CD4-positive, alpha-beta T cell treated with Interleukin-17A for 1 hour (primary cell): ENCODE measurements at places on chromosomes 1 and 21.

DNA sequence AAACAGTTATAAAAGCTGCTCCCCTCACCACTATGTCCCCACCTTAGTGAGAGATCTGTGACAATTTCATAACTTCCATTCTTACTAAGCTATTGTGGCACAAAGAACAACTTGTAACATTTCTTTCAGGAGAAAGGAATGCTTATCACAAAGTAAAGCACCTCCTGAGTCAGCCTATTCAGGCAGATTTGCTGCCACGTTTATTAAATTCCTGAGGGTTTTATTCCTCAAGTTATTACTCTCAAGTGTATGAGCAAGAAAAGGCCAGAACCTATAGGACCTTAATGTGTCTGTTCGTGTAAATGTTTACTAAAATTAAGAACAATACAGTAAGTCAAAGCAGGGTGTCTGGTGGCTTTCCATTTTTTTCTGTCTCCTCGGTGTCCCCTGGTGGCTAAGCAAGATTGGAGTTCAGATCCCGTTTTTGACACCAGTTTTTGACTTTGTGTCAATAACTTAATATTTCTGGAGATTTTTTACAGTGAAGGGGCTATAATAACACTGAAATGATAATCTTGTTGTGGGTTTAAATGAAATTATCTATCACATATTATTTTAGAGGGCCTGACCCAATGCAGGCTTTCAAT, 1539.6 kb downstream of the BRINP3 start:
- no peak for DNase-seq

GRCh38 chr1:28899267-28899666, 15.1 kb upstream of the EPB41 start:
- no peak for DNase-seq

- DNase-seq, result peak; percentile 27
These were observed 58.3 kb downstream of the UBE2T start for GRCh38 chr1:202283379-202283844.

- no peak for DNase-seq
These were observed 492.0 kb upstream of the RUNX1 start for GRCh38 chr21:35540950-35541638.

GRCh38 chr1:10631121-10631810, 156.5 kb downstream of the PEX14 start:
- DNase-seq, result no peak

DNA sequence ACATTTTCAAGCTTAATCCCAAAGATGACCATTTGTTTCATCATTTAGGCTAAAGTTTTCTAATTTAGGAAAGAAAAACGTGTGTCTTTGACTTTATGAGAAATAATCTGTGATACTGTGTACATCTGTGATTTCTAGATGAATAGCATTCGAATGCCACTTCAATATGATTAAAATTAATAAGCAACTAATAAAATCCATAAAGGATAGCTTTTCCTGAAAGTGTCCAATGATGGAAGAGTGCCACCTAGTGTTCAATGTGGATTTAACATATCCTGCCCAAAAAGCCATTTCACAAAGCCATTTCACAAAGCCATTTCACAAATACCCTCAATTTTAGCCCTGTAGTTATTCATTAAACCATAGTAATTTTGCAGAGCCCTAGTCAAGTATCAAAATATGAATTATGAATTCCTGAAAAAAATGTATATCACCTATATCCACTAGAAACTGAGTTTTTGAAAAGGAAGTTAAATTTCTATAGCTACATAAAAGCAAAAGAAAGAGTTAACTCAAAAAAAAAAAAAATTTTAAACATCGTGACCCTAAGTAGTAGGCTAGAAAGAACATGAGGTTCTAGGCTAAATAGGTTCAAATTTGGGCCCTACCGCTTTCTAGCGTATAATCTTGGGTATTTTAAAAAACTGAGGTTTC, 19.1 kb downstream of the NME7 start:
- DNase-seq, result peak; percentile 72

- DNase-seq, result peak; percentile 61
These were observed 19.4 kb downstream of the PLEKHO1 start for GRCh38 chr1:150168960-150169601.

DNA sequence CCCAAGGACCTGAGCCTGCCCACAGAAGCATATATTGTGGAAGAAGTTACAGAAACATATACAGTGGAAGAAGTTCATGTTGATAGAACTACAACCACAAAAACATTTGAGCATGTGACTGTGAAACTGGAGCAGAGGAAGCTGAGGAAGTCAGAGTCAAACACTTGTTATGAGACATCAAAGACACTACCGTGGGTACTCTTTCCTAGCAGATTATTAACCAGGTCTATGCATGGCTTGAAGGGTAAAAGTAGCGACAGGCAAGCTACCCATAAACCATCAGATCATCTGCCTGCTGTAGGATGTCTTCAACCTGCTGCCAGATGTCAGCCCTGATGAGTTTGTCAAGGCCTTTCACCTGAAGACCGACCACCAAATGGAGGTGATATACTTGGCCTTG, 35.8 kb downstream of the IVNS1ABP start:
- peak; percentile 63 for DNase-seq

- DNase-seq, result no peak
These were observed 430 bp downstream of the FBXO2 start for GRCh38 chr1:11653861-11654136.

- no peak for DNase-seq
These were observed 111.6 kb downstream of the SPSB1 start for GRCh38 chr1:9404117-9404914.

- no peak for DNase-seq
These were observed 50.7 kb upstream of the TRAPPC10 start for GRCh38 chr21:43961382-43961909.

DNA sequence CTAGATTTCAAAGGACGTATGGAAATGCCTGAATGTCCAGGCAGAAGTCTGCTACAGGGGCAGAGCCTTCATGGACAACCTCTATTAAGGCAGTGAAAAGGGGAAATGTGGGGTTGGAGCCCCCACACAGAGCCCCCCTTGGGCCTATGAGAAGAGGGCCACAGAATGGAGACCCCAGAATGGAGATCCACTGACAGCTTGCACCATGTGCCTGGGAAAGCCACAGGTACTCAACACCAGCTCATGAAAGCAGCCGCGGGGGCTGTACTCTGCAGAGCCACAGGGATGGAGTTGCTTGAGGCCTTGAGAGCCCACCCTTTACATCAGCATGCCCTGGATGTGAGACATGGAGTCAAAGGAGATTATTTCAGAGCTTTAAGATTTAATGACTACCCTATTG, 108.7 kb downstream of the DMRTB1 start:
- DNase-seq, result no peak

GRCh38 chr1:75795703-75796193, 934 bp upstream of the MSH4 start:
- no peak for DNase-seq

DNA sequence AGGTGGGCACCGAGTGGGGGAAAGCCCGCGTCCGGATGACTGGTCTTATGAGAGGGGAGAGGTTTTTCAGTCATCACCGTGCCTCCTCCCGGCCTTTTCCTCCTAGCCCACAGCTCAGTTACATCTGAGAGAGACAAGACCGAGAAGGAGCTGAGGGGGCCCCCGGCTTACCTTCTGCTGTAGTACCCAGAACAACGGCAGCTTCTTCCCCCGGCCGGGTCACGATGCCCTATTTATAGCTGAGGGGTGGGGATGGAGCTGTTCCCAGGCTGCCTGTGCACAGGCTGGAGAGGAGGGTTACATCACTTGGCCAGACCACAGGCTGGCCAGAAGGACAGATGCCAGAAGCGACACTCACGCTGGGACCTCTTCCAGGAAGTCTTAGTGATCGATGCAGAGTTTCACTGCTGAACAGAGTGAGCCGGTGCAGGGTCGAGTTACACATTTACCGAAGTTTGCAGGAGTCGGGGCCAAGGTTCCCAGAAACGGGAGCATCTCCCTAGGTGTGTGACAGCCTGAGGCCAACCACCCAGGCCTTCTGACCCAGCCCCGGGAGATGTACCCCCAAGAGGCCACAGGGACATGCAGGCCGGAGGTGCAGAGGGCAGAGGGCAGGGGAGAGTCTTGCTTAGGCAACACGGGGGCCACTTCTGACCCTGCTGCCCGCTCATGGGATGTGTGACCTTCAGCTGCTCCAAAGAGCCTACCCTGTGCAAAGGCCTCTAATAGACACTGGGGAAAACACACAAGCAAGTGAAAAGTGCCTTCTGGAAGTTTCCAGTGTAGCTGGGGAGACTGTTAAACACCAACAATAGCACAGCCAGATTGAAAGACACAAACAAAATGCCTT, at the start of gene AGT:
TSS of gene AGT (minus strand) at position 208 of the 850 bp plus-strand sequence. CDS start 3,299 bp downstream, outside the sequence.
- DNase-seq, result no peak

DNA sequence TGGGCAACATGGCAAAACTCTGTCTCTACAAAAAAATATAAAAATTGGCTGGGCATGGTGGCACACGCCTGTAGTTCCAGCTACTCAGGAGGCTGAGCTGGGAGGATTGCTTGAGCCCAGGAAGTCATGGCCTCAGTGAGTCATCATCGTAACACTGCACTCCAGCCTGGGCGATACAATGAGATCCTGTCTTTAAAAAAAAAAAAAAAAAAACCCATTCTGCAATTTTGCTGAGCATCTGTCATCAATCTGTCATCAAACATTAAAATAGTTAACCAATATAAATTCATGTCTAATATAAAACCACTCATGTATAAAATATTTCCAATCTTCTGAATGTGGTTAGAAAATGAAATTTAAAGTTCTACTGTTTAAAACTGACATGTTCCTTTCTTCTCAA, 56.9 kb downstream of the LPAR3 start:
- DNase-seq, result no peak

- no peak for DNase-seq
These were observed 588 bp downstream of the NEXN start for GRCh38 chr1:77888781-77889642.

DNA sequence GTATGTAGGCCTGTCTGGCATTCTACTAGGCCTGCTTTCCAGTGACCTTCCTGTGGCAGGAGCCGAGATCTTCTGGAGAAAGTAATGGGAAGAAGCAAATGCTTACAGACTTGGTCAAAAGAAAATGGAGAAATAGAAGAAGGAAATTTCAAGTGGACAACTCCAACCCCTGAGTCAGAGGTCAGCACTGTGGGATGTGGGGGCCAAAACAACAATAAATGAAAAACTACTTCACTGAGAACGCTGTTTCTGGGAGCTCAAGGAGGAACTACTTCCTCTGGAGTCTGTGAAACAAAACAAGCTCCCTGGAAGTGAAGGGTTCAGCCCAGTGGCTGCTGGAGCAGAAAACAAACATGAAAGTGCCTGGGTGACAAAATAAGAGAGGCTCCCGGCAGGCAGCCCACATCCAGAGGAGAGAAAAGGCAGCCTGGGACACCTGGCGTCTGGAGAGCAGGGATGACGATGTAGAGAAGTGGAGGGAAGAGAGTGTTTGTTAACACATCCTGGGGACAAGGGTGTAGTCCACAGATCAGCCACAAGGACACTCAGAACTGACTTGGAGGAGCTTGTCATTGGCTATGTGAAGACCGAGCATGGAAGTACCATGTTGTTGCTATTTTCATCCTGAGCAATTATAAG, 355.2 kb downstream of the SMYD3 start:
- no peak for DNase-seq

DNA sequence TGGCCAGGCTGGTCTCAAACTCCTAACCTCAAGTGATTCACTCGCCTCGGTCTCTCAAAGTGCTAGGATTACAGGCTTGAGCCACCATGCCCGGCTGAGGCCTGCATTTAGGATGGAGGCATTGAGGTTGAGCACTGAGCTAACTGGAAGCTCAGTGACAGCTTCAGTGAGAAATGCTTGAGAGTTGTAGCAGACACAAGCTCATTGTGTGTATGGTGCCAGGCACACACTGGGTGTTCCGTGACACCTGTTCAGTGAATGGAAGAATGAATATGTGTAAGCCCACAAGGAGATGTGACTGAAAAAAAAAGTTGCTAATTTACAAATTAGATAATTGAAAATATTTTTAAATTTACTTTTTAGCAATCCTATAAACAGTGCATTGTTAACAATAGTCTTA, 21.8 kb downstream of the LURAP1 start:
- DNase-seq, result no peak

- no peak for DNase-seq
These were observed 9.8 kb upstream of the EDEM3 start for GRCh38 chr1:184764483-184764882.

GRCh38 chr1:111669268-111669667, 49.7 kb downstream of the RAP1A start:
- no peak for DNase-seq

DNA sequence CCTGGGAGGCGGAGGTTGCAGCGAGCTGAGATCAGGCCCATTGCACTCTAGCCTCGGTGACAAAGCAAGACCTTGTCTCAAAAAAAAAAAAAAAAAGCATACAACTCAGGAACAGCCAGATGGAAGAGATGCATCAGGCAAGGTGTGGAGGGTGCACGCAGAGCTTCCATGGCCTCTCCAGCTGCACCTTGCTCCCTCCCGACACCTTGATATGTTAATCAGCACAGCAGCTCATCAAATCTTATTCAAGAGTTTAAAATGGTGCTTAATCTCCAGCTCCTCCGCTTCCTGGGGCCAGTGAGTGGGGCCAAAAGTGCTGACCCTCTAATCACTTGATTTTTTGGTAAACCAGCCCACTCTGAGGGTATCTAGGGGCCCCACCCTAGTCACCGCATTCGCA, 29.3 kb upstream of the FAM89A start:
- DNase-seq, result no peak

DNA sequence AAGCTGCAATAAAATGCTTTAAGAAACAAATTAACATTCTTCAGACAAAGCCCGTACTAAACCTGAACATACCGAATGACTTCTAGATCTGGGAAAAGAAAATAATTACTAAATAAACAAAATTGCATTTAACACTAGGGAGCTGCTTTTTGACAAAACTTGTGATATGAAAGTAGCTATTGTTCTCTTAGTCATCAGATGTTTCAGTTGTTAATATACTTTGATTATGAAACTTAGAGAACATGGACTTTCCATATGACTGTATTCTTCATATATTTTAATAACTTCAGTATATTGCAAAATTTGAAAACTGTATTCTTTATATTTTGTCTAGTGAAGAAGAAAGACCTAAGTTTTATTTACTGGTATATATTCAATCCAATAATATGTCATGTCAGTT, 1262.1 kb downstream of the NCAM2 start:
- no peak for DNase-seq

DNA sequence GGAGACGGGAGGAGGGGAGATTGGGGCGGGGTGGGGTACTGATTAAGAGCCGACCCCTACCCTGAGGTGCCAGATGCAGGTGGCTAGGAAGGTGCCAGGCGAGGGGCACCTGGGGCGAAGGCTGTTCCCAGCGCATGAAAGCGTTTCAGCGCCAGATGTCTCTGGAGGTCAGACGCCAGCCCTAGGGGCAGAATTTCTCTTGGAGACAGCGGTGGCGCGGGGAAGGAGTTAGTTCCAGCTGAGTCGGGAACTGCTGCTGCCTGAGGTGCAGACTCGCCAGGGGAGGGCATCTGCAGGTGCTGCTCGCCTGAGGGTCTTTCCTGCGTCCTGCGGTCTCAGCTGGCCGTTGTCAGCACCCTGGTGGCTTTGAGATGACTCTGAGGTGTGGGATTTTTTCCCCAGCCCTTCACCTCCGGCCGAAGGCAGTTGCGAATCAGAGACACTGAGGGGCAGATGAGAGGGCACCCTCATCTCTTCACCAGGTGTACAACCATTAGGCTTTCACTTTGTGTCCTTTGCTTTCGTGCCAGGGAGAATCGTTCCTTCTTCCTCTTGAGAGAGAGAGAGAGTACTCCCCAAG, 539 bp downstream of the CGN start:
- DNase-seq, result peak; percentile 6

GRCh38 chr1:9840176-9840575, 16.4 kb upstream of the CLSTN1 start:
- DNase-seq, result no peak
